ENCODE measurements at places on chromosomes 4 and X. TPM values are rescaled to one million over a fixed set of nuclear protein-coding genes. Genes with fewer than 3 reads are reported as not detected.
A peak's percentile ranks its signal among the peaks of the same experiment; 100 is the strongest.

GRCh38 chr4:128068918-128069317 is 7.8 kb downstream of the LARP1B start:
- H3K4me1 ChIP-seq = no peaks in the 10 kb centered on the region
- H3K27ac ChIP-seq = no peak overlapping the region

GRCh38 chrX:4930426-4930825 is 1217.0 kb upstream of the PRKX start:
- H3K27me3 ChIP-seq = no peaks in the 10 kb centered on the region
- no peak overlapping the region for H3K4me3 ChIP-seq
- no peak for DNase-seq
- H3K27ac ChIP-seq = no peak overlapping the region
- no peaks in the 10 kb centered on the region for H3K36me3 ChIP-seq

- H3K36me3 ChIP-seq = peaks cover 2% of the 10 kb centered on the region
- DNase-seq = peak; percentile 30
- H3K27ac ChIP-seq = no peak overlapping the region
- peak overlapping the region; percentile 12 for H3K4me3 ChIP-seq
- peaks cover 76% of the 10 kb centered on the region for H3K27me3 ChIP-seq
These were observed 10.6 kb upstream of the SHOX start for GRCh38 chrX:619812-620531.

DNA sequence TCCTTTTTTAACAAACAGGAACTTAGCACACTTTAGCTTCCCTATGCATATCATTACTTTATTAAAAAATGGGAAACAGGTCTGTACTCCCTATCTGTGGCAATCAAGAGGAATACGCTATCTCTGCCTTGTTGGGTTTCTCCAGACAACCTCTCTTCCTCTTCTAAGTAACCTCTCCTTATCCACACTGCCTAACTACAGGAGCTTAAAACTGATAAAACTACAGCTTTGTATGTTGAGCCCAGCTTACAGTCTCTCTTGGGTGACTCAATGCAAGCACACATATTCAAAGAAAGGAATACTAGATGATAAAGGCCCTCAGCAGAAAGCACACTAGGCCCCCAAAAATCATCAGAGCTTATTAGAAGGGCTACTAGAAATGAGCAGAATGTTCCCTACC is 8.9 kb downstream of the NUP62CL start:
- no peaks in the 10 kb centered on the region for H3K36me3 ChIP-seq
- H3K4me1 ChIP-seq = no peaks in the 10 kb centered on the region
- DNase-seq = no peak

DNA sequence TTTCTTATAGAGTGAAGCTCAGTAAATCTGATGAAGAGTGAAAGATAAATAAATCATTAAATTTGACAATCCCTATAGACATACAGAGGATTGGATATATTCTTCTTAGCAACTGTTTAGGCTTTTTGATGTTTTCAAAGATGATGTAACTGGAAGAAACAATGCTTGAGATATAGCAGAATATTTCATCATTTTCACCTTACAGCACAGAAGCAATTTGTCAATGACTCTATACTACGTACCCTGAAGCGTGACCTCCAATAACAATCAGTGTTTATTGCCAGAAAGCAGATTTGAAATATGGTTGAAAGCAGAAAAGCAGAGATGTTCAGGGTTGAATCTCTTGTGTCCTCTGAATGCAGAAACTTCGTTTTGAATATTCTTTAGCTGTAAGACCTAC is 228.4 kb downstream of the DTHD1 start:
- DNase-seq = no peak
- no peaks in the 10 kb centered on the region for H3K27me3 ChIP-seq
- H3K4me1 ChIP-seq = peaks cover 2% of the 10 kb centered on the region
- no peak overlapping the region for H3K27ac ChIP-seq

The SEL1L3 gene
- 48.3 TPM for total RNA-seq

The FGF13 gene
- total RNA-seq = 17.1 TPM

Measured in H9 (cell line).